ENCODE measurements at places on chromosomes 1 and 21.

GRCh38 chr1:69765951-69766350 is 198.2 kb downstream of the LRRC7 start:
- no peak for DNase-seq

GRCh38 chr1:33317946-33318345 is 3.0 kb downstream of the A3GALT2 start:
- DNase-seq = no peak

DNA sequence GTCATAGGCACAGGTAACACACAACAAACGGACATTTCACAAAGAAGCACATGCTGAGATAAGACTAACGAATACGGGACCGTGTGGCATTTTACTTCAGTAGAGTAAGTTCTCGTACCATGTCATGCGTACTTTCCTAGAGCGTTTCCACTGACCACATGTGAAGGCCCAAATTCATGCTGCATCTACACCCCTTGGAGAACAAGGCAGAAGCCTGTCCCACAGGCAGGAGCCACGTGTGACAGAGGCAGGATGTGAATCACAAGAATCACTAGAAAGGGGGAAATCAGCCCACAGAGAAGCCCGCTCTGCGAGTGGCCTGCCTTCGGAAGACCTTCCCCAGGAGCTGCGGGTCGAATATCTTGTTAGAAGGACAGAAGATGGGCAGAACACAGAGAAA is 41.8 kb downstream of the URB1 start:
- no peak for DNase-seq

DNA sequence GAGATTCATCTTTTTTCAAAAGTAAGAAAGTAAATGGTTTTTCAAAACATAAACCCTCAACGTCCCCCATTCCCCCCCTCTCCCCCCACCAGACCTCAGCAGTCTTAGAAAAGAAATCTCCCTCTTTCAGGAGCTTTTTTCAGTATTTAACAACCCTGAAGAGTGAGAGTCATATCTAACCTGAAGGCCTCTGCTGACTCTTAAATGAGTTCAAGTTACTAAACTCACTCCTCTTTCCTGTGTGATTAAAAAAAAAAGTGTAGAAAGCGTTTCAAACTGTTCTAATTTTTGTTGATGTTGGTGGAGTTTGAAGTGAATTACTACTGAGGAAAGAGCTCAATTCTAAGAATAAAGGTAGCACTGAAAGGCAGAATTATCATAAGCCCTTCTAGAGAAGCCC is 93.7 kb downstream of the VAV3 start:
- no peak for DNase-seq

DNA sequence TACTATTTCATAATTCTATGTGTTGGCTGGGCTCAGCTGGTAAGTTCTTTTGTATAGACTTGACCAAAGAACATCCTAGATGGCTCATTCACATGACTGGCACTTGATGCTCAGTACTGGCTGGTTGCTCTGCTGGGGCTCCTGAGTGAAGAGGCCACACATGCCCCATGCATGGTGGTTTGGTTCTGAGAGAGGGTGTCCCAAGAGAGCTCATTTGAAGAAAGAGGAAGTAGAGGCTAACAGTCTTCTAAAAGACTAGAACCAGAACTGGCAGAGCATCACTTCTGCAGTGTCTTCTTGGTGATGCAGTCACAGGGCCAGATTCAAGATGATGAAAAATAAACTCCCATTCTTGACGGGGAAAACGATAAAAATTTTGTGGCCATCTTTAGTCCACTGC is 5.2 kb upstream of the BACH1 start:
- no peak for DNase-seq

DNA sequence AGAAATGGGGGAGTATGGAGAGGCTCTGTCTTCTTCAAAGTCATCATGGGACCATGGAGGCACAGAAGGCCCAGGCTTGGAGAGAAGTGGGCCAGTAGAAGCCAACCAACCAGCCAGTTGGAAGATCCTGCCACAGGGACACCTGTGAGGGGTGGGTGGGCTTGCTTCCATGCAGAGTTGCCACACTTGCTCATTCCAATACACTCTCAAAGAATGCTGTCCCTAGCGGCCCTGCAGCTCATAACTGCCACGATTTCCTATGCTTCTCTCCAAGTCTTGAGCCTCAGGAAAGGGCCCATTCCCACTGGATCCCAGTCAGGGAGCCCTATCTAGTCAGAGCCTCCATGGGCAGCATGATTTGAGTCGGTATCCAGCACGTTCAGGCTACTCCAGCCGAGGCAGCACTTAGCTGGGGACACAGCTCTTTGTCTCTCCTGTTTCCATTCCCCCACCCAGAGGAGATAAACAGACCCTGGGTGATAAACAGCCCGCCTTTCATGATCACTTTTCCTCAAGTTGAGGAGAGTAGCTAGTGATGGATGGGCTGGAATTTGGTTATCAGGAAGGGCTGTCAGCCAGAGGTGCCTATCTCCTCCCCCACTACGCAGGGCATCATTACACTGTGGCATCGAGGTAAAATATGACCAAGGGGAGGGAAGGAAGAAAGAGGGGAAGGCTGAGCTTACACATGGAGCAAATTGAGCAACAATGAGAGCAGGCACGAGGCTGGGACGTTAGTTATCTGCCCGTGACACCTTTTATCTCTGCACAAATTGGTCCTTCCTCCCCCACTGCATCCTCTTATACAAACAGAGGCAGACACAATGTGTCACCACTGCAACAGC is 64.6 kb downstream of the ERI3 start:
- DNase-seq = no peak

- DNase-seq = no peak
Observed at GRCh38 chr1:100575406-100575805, 37.5 kb downstream of the GPR88 start.

DNA sequence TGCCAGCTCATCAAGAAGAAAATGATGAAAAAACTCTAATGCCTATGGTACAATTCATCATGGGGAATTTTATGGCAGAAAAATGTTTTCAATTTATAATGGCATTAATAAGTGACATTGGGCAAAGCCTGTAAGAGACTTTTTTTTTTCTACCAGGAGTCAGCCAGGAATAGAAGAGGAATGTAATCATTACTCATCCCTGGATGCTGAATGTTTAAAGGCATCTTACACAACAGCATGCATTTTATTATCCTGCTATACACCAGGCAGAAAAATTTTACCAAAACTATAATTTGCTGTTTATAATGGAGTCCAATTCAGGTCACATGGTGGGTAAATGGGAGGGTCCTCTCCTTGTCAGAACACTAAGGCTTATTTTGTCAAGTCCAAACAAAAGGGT is 189.9 kb upstream of the BEND5 start:
- DNase-seq = no peak

DNA sequence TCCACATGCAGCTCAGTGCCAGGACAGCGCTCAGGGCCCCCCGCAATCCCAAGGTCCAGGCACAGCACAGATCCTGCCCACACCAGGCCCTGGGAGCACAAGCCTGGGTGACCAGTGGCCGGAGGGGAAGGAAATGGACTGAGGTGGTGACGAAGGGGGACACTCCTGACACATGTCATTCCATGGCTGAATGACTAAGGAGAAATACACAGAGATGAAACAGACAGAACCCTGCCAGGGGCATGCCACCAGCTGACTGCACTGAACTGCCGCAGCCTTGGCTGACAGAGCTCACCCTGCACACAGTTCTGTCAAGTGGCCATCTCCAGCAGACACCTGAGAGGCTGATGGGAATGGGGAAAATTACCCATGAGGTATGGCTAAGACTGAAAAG is 56.1 kb downstream of the HSF2BP start:
- DNase-seq = no peak

DNA sequence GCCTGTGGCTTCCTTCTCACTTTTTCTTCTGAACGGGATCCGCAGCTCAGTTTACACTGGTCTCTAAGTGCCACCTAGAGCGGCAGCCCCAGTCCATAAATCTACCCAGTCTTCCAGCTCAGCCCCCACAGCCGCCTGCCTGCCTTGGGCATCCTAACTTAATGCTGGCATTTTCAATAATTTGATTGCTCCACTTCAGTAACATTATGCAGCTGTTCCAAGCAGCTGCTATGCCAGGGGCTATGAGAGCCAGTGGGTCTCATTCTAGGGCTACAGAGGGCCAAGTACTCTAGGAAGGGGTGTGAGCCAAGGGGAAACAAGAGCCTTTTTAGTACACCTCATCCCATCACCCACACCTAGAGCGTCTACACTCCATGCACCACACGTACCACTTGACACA is 48.4 kb upstream of the COA6 start:
- DNase-seq = no peak

GRCh38 chr1:103267893-103268292 is 159.6 kb upstream of the COL11A1 start:
- no peak for DNase-seq

DNA sequence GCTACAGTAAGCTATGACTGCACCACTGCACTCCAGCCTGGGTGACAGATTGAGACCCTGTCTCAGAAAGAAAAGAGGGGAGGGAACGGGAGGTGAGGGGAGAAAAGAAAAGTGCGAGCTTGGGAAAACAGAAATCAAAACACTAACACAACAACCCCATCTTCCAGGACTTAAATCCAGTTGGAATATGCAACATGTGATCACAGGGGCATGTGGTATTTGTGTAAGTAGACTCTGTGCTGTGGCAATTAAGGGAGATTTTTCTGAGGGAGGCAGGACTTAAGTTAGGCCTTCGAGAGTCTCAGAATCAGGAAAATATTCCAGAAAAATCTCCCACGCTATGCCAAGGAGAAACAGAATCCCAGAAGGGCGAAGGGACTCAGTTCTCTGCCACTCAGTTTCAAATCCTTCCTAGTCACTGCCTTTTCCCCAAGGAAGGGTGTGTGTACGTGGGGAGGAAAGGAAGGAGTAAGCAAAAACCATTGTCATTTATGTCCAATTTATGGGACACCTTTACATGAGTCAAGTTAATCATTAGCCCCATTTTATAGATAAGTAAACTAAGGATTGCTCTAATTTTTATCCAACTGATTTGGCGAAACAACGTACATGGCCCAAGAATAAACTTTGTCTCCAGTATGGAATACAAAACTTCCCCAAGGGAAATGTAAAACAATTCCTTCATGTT is 12.3 kb downstream of the ID3 start:
- no peak for DNase-seq

DNA sequence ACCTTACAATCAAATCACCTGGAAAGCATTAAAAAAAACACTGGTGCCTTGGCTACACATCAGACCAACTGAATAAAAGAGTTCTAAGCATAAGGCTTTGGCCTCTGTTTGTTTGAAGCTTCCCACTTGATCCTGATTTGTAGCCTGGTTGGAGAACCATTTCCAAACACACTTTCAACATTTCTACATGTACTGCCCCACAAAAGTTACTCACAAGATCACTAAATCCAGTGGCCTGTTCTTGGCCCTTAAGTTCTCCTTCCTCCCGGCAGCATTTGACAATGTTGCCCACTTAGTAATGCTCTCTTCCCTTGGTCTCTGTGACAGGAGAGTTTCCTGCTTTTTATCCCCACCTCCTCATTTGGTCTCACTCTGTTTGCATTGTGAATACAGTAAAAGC is 11.8 kb downstream of the GAS5 start:
- DNase-seq = no peak

DNA sequence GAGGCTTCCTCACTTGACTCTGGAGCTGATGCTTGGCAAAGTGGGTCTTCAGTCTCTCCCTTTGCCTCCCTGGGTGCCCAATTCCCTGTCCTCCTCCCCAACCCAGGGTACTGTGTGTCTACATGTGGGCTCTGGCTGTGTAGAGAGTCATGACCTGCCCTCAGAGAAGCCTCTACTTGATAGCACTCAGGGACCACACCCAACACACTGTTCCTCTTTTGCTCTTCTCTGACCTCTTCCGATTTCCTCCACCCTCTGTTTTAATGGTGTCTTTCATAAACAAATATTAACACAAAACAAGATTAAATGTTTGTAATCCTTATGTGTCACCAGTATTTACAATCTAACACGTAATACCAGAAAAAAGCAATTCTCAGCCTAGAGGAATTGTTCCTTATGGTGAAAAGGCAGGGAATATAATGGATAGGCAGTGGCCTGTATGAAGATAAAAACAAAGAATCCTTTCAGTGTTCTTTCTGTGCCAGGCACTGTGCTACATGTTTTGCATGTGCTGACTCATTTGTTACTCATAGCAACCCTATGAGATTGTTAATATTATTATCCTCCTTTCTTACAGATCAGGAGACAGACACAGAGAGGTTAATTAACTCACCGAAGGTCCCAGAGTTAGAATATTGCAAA is 58.2 kb downstream of the HSD3B1 start:
- DNase-seq = no peak

- no peak for DNase-seq
Observed at GRCh38 chr1:160082926-160083325, 1.6 kb downstream of the KCNJ9 start.

- no peak for DNase-seq
Observed at GRCh38 chr21:21236996-21237395, 238.8 kb downstream of the NCAM2 start.

- no peak for DNase-seq
Observed at GRCh38 chr1:227777646-227778045, 37.8 kb upstream of the PRSS38 start.

- DNase-seq = no peak
Observed at GRCh38 chr21:36509973-36510664, 30.2 kb upstream of the CLDN14 start.

- no peak for DNase-seq
Observed at GRCh38 chr1:81513796-81514354, 286.9 kb upstream of the ADGRL2 start.

DNA sequence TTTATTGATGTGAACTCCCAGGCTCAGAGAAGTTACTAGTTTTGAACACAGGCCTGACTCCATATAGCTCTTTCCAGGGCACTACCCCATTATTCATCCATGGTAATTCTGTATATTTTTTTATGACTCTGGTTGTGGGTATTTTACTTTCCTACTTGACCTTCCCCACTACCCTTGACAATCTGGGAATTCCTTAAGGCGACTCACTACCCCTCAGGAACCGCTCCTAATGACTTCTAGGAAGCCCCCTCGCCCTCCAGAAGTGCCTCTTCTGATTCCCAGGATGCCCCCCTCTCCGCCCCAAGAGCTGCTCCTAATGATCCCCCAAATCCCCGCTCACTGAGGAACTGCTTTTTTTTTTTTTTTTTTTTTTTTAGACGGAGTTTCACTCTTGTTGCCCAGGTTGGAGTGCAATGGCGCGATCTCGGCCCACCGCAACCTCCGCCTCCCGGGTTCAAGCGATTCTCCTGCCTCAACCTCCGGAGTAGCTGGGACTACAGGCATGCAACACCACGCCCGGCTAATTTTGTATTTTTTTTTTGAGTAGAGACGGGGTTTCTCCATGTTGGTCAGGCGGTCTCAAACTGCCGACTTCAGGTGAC is 972 bp upstream of the KDM4A start:
- no peak for DNase-seq

DNA sequence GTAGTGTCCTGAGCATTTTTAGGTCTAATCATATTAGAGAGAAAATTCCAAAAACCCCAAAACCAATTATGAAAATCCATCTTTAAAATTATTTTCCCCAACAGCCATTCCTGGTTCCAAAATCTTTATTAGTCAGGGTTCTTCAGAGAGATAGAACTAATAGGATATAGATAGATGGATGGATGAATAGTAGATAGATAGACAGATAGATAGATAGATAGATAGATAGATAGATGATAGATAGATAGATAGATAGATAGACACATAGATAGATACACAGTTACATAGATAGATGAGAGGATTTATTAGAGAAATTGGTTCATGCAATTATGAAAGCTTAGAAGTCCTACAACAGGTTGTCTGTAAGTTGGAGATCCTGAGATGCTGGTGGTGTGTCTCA is 122.7 kb upstream of the POGK start:
- DNase-seq = no peak

All from epithelial cell of proximal tubule (primary cell).